ENCODE measurements at places on chromosomes 11 and 22.

- no peak for DNase-seq
Observed at GRCh38 chr22:30079952-30080533, at the start of gene HORMAD2. Gene HORMAD2, plus strand, starts transcription at chr22:30080464. Its CDS starts 13,489 bp downstream, at chr22:30093953.

GRCh38 chr11:78200061-78200460 is 11.3 kb downstream of the USP35 start:
- no peak for DNase-seq

GRCh38 chr11:94011478-94011877 is 9.7 kb upstream of the HEPHL1 start:
- DNase-seq: no peak

DNA sequence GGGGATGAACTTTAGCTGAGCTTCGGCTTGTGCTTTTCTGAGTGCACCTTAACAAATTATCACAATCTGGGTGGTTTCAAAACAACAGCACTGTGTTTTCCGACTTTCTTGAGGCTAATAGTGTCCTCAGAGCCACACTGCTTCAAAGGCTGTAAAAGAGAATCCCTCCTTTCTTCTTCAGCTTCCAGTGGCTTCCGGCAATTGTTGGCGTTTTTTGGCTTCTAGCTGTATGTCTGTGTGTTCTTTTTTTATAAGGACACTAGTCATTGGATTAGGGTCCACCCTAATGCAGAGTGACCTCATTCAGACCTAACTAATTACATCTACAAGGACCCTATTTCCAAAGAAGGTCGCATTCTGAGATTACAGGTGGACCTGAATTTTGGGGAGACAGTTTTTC is 30.6 kb downstream of the KIAA1671 start:
- DNase-seq: no peak

DNA sequence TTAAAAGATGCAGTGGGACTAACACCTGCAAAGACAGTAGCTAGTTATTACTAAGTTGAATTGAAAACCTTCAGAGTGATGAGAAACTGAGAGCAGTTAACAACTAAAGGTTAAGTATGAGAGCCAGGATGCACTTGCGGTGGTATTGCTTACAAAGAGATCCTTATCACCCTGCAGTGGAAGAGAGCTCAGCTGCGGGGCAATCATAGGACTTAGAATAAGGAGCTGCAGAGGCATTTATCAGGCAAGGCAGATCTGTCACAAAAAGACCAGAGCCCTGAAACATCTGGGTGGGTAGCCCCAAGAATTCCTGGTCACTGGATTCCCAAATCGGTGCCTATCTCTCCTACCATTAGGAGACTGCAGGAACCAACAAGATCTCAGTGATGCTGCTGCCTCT is 34.3 kb upstream of the CFAP300 start:
- DNase-seq: no peak

DNA sequence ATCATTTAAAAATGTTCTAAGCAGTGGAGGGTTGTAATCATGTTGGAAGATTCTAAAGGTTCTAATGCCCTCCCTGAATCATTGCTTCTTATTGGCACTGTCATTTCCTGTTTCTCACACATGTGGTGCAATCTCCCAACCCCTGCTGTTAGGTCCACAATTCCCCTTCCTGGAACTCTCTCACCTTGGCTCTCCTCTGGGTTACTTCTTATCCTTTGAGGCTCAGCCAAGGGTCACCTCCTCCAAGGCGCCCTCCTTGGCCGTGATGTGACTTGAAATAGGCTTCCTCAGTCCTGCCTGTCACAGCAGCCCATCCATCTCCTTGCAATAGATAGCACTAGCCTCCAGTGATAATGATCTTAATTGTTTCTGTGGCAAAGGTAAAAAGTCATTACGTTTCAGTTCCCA is 149.8 kb downstream of the TTC17 start:
- no peak for DNase-seq

DNA sequence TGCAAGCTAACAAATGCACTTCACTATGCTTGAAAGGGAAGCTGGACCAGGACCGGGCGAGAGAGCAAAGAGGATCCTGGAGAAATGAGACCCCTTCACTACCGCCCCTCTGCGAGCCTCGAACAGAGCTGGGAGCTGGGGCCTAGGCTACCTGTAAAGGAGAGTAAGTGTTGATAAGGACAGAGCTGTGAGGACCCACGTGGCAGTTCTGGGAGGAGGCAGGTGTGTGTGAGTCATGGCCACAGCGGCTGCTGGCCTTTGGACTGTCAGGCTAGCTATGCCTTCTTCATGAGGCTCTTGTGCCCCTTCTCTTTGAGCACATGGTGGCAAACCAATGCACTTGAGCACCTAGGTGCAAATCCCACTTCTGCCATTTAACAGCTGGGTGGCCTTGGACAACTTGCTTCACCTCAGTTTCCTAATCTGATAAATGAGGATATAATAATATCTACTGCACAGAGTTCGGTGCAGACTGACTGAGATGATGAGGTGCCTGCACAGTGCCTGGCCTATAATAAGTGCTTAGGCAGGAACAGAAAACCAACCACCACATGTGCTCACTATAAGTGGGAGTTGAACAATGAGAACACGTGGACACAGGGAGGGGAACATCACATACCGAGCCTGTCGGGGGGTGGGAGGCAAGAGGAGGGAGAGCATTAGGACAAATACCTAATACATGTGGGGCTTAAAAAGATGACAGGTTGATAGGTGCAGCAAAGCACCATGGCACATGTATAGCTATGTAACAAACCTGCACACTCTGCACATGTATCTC is 35.3 kb upstream of the KCNJ11 start:
- no peak for DNase-seq

DNA sequence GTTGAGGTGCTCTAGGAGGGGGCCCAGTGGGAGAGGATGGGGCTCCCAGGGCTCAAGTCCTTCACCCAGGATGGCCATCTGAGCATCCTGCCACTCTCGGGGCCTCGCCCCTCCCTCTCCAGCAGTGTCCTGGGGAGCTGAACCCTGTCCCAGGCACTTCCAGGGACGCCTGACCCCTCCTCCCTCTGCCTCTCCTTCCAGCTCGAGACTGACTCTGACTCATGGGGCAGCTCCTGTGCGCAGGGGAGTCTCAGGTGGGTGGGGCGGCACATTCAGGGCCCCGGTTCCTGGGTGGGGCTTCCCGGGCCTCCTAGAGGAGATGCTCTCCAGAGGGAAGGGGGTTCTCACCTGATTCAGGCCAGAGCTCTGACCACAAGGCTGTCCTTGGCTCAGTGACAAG is 77.1 kb upstream of the IGLL5 start:
- no peak for DNase-seq

GRCh38 chr22:38041760-38042487 is 15.3 kb upstream of the PICK1 start:
- no peak for DNase-seq

DNA sequence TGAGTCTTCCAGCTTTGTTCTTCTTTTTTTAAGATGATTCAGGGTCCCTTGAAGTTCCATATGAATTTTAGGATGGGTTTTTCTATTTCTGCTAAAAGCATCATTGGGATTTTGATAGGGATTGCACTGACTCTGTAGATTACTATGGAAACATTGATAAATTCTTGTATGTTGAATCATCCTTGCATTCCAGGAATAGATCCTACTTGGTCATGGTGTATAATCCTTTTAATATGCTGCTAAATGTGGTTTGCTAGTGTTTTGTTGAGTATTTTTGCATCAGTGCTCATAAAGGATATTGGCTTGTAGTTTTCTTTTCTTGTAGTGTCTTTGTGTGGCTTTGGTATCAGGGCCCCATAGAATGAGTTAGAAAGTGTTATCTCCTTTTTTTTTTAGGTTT is 34.9 kb upstream of the PHOX2A start:
- DNase-seq: no peak

- DNase-seq: no peak
Observed at GRCh38 chr22:19038164-19038546, 84.1 kb downstream of the DGCR2 start.

GRCh38 chr11:97140885-97141494 is 751.2 kb downstream of the JRKL start:
- DNase-seq: peak; percentile 6

DNA sequence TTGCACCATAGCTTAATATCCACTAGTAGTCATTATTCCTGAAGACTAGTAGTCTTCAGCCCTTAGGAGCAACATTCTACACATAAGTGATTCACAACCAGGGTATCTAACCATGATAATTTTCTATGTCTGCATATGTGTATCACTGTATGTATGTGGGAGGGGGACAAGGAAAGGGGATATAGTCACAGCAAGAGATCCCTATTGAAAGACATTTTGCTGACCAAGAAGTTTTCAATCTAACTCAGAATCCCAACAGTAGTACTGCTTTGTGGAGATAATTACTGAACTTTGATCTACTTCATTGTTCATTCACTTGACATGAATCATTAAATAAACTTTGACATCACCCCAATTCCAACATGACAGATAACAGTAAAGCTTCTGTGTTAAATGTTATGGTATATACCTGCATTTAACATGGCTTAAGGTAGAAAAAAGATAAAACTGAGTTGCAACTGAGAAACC is 10.3 kb downstream of the PIK3C2A start:
- no peak for DNase-seq

- no peak for DNase-seq
Observed at GRCh38 chr11:115496892-115497291, 7.3 kb downstream of the CADM1 start.

DNA sequence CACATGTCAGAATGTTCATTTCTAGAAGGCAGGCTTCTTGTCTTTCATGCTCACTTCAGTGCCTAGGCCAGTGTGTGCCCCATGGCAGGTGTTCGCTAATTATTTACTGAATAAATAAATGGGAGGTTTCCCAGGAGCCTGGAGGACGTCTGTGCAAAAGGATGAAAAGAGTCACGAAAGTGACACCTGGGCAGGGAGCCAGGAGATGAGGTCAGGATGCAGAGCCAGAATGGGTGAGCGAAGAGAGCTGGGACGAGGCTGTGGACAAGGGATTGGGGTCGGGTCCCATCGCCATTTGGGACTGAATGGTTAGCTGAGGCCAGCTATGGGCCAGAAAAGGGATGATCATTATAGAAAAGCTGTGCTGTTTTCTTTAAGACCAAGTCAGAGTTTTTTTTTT is 560.4 kb downstream of the TBC1D22A start:
- DNase-seq: no peak

DNA sequence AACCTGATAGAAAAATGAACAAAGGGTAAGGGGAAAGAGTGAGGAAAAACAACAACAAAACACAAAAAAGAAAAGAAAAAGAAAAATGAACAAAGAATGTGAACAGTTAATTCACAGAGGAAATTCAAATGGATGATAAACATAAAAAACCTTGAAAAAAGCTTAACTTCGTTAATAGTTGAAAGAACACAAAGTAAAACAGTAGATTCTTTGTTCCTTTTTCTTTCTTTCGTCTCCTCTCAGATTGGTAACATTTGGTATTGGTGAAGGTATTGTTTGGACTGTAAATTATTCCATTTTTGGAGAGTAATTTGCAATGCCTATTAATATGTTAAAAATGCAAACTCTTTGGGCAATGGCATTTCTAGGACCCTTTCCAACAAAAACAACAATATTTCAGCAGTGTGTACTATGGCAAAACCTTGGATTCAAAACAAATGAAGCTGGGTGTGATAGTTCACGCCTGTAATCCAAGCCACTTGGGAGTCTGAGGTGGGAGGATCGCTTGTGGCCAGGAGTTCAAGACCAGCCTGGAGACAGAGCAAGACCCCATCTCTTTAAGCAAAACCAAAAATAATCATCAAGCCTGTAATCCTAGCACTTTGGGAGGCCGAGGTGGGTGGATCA is 3.3 kb upstream of the BACE1 start:
- no peak for DNase-seq

GRCh38 chr11:119537306-119538253 is 114.6 kb upstream of the THY1 start:
- no peak for DNase-seq

GRCh38 chr11:124759266-124760204 is 2.6 kb downstream of the ESAM start:
- no peak for DNase-seq

All from HTR-8/SVneo (cell line).